Bronchus fibroblast of lung (primary cell): ENCODE measurements at places on chromosomes 7 and 10. TPM values are rescaled to one million over a fixed set of nuclear protein-coding genes. Genes with fewer than 3 reads are reported as not detected.

The CLIP2 gene
- 27.6 and 28.4 TPM in 2 replicates for total RNA-seq

The AMPH gene
- total RNA-seq = 1.9 and 2.9 TPM in 2 replicates

The NPFFR1 gene
- total RNA-seq = not detected in 2 replicates

The HECTD2 gene
- 3.7 and 4.0 TPM in 2 replicates for total RNA-seq

The WDR91 gene
- total RNA-seq = 19.8 and 22.1 TPM in 2 replicates

The SLC25A40 gene
- total RNA-seq = 7.0 and 14.6 TPM in 2 replicates

The GRID2IP gene
- total RNA-seq = 0.15 and 0.17 TPM in 2 replicates

The PKD2L1 gene
- not detected in 2 replicates for total RNA-seq

The TLL2 gene
- under 0.01 TPM in 1 of 2 replicates, not detected in the other for total RNA-seq

The NFE2L3 gene
- total RNA-seq = 13.2 and 15.1 TPM in 2 replicates

The WDFY4 gene
- total RNA-seq = not detected in 2 replicates

The ADAM8 gene
- 1.2 and 2.0 TPM in 2 replicates for total RNA-seq

The TMEM213 gene
- not detected in 2 replicates for total RNA-seq

The SFRP5 gene
- not detected in 2 replicates for total RNA-seq

The FOXL3 gene
- not detected in 2 replicates for total RNA-seq

The OR6V1 gene
- not detected in 2 replicates for total RNA-seq

The TRIM50 gene
- not detected in 2 replicates for total RNA-seq

The BTAF1 gene
- 12.8 and 16.3 TPM in 2 replicates for total RNA-seq

The OR2A12 gene
- not detected in 2 replicates for total RNA-seq

The OR2A7 gene
- total RNA-seq = 0.15 and 0.84 TPM in 2 replicates

The PNLIPRP3 gene
- total RNA-seq = not detected in 2 replicates

The STEAP4 gene
- total RNA-seq = under 0.01 and 0.17 TPM in 2 replicates

The GFRA1 gene
- 0.89 and 1.8 TPM in 2 replicates for total RNA-seq

The EXOC6 gene
- total RNA-seq = 3.7 and 5.9 TPM in 2 replicates

The ADARB2 gene
- total RNA-seq = not detected in 2 replicates

The STOX1 gene
- total RNA-seq = under 0.01 and 0.15 TPM in 2 replicates

The LOXL4 gene
- total RNA-seq = 10.0 and 12.4 TPM in 2 replicates

The CPED1 gene
- 30.4 and 32.4 TPM in 2 replicates for total RNA-seq

The CALHM1 gene
- not detected in 2 replicates for total RNA-seq

The BAIAP2L1 gene
- total RNA-seq = 1.9 and 2.5 TPM in 2 replicates

The LLCFC1 gene
- total RNA-seq = not detected in 2 replicates

The ATG9B gene
- 0.15 TPM in 1 of 2 replicates, not detected in the other for total RNA-seq

The LMOD2 gene
- total RNA-seq = not detected in 2 replicates

The MGAM2 gene
- total RNA-seq = not detected in 2 replicates

The GSTO2 gene
- total RNA-seq = 7.3 and 7.6 TPM in 2 replicates

The LRIT1 gene
- total RNA-seq = not detected in 2 replicates

The RAMP3 gene
- total RNA-seq = not detected in 2 replicates

The HABP2 gene
- total RNA-seq = not detected in 2 replicates

The SFTPA1 gene
- not detected in 2 replicates for total RNA-seq

The SDK1 gene
- total RNA-seq = 4.7 and 4.9 TPM in 2 replicates

The MNX1 gene
- total RNA-seq = 0.17 TPM in 1 of 2 replicates, not detected in the other
